ENCODE measurements at places on chromosomes 1 and 21. TPM values are rescaled to one million over a fixed set of nuclear protein-coding genes. Genes with fewer than 3 reads are reported as not detected.

EDN2 gene
- total RNA-seq, result not detected

TATDN3 gene
- 12.5 TPM for total RNA-seq

LRRC3 gene
- 4.0 TPM for total RNA-seq

SRGAP2B gene
- 31.4 TPM for total RNA-seq

PDE4B gene
- 53.8 TPM for total RNA-seq

MAPKAPK2 gene
- total RNA-seq, result 58.5 TPM

PRAMEF27 gene
- not detected for total RNA-seq
